Fibroblast of lung (primary cell): ENCODE measurements at places on chromosomes 11 and 22.
A peak's percentile ranks its signal among the peaks of the same experiment; 100 is the strongest.

DNA sequence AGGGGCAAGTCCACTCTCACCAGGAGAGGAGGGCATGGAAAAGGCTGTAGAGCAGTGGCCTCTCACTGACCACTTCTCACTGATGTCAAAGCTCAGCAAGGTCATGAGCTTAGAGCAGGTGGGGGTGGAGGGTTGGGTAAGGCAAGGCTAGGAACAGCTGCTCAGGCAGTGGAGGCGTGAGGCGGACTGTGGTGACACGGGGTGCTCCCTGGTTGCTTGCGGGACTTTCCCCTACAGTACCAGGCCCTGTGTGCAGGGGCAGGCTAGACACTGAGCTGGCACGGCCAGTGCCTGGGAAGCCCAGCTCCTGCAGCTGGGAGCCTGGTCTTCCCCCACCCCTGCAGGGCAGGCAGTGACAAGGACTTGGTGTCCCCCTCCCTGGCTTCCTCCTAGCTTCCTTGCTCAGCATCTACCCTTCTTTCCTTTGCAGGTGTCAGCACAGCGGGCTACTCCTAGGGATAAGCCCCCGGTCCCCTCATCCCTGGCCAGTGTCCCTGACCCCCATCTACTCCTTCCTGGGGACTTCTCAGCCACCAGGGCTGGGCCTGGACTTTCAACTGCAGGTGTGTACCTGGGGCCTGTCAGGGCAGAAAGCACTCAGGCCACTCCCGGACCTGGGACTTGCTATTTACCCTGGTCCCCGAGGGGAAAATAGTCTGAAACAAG is 45.6 kb downstream of the PISD start:
- DNase-seq: no peak

GRCh38 chr22:49476176-49476575 is 351.5 kb downstream of the BRD1 start:
- no peak for DNase-seq

- DNase-seq: no peak
Measured at GRCh38 chr11:94169930-94170545, 41.4 kb downstream of the PANX1 start.

GRCh38 chr11:19829109-19829837 is 116.6 kb downstream of the NAV2 start:
- no peak for DNase-seq

DNA sequence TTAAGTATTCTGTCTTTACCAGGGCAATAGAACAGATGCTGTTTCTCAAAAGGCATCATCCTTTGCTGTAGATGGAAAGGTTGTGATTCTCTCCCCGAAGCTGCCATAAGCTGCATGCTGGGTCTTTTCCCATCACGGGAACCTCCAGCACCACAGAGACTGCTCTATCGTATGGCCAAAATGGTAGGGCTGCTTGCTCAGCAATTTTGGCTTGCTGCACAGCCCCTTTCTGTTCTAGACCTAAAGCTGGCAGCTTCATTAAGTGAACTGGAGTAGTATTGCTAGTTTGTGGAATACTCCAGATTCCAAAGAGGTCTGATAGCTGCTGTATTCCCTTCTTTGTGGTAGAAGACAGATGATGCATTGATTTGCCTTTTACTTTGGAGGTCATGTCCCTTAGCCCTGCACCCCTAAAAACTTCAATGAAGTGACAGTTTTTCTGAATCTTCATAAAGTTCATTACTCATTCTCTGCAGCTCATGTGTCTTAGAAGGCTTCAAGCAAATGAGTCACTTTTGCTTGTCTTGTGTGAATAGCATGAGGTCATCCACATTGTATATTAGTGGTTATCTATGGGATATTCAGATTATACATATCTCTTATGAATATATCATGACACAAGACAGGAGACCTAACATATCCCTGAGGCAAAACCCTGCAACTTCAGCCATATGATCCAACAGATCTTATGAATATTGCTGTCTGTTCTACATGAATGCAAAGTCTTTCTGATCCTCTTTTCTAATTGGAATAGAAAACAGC is 245.3 kb downstream of the FAM76B start:
- DNase-seq: peak; percentile 43

- peak; percentile 15 for DNase-seq
Measured at GRCh38 chr22:25362215-25362882, 142.9 kb downstream of the CRYBB2 start.

DNA sequence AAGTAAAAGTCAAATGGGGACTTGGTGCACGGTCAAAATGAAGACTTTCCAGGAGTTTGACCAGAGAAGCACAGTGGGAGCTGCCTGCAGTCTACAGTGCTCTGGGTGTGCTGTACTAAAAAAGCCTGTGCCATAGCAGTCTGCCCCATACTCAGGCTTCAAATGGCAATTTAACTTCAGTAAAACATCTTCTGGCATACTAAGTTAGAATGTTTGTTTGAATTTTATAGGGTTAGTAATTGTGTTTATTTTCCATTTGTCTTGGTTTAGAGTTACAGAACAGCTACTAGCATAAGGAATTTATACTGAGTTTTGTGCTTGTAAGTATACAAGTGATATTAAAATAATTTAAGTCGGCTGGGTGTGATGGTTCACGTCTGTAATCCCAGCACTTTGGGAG is 29.3 kb upstream of the LIPT2 start:
- no peak for DNase-seq

GRCh38 chr11:111749646-111750045 is 16.5 kb downstream of the PPP2R1B start:
- DNase-seq: no peak

- DNase-seq: peak; percentile 61
Measured at GRCh38 chr11:9774591-9775397, 110.9 kb downstream of the SWAP70 start.

- DNase-seq: no peak
Measured at GRCh38 chr11:102114032-102114431, 3.8 kb downstream of the YAP1 start.

DNA sequence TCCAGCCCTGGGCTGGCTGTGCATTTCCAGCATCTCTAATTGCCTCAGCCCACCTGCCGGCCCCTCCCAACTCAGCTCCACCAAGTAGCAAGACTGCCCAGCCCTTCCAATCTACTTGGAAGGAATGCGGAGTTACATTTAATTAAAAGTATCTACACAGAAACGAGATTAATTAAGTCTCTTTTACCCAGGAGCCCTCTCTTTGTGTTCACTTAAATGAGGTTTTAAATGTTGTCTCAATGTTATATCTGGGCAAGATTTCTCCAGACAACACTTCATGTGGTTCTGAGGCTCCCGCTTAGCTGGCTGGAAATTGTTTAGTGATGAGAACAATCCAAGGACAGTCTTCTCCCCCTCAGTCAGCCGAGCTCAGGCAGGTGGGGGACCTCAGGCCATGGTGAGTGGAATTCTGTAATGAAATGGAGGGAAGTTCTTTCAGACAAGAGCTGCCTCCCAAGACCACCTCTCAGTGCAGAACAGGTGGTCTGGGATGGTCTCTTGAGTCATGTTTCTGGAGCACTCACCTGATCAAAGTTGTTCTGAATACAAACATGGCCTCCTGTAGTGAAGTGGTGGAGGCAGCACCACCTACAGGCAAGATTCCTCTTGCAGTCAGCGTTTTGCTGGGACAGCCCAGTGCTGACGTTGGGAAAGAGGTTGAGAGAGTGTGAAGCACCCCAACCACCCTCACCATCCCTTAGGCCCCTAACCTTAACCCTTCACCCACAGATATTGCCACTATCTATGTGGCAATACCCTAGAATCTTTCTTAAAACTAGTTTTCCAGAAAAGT is 371.6 kb downstream of the CADM1 start:
- DNase-seq: no peak

DNA sequence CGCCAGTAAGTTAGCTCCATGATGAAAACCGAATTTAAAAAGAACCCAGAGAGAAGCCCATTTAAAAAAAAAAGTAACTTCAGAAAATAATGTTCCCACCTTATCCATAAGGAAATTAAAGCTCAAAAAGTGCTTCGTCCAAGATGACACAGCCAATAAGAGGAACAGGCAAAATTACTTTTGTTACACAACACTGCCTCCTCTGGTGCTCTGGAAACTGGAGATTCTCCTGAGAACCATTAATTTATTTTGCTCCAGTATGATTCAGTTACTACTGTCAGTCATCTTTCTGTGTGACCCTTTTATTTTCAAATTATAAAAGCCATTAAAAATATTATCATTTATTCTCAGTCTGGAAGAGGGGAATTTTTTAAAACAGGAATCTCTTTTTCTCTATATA is 2.0 kb downstream of the IFT27 start:
- peak; percentile 47 for DNase-seq

GRCh38 chr11:113204280-113204679 is 110.1 kb upstream of the TTC12 start:
- DNase-seq: no peak

DNA sequence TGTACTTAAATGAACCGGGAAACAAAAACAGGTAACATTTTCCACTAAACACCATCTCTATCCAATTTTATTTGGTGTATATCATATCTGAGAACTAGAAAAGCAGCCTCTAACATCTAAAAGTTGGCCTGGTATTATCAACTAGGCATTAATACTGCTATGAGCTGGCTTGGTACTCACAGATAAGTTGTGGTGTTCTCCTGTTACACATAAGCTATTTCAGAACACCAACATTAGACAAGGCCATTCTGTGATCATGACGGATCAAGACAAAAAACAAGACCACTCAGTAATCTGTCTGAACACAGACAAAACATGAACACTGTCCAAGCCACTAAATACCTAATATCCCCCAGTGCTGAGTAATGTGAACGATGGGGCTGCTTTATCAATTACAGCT is 11.9 kb downstream of the RIC3 start:
- no peak for DNase-seq
